CD14-positive monocyte (primary cell): ENCODE measurements at places on chromosomes 1 and 21. TPM values are rescaled to one million over a fixed set of nuclear protein-coding genes. Genes with fewer than 3 reads are reported as not detected.
A peak's percentile ranks its signal among the peaks of the same experiment; 100 is the strongest.

DNA sequence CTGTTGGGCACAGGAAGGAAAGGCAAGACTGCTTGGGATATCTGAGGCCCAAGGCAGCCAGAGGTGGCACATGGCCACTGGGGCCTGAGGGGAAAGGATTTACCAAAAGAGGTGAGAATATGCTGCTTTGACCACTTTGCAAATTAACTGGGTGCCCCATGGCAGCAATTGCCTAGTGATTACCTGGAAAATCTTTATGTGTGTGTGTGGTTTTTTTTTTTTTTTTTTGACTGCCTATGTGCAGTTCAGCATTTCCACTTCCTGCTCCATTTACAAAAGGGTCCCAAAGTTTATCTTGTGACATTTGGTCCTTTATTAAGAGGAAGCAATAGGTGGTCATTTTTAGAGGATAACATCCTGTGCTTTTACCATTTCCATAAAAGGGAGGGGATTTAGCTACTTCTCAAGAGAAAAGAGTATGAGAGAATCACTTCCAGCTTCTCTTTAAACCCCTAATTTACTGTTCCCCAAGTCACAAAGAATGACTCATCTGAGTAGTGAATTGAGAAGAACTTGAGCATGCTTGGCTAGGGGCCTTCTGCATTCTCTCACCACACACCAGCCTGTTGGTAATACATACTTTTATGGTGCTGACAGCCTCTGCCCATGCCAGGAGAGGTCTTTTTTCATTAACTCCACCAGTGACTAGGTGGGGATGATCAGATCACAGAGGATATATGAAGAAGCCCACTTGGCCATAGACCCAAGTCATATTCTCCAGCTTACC lies 52.1 kb downstream of the SYDE2 start:
- no peak for DNase-seq
- no peak overlapping the region for H3K27ac ChIP-seq

DNA sequence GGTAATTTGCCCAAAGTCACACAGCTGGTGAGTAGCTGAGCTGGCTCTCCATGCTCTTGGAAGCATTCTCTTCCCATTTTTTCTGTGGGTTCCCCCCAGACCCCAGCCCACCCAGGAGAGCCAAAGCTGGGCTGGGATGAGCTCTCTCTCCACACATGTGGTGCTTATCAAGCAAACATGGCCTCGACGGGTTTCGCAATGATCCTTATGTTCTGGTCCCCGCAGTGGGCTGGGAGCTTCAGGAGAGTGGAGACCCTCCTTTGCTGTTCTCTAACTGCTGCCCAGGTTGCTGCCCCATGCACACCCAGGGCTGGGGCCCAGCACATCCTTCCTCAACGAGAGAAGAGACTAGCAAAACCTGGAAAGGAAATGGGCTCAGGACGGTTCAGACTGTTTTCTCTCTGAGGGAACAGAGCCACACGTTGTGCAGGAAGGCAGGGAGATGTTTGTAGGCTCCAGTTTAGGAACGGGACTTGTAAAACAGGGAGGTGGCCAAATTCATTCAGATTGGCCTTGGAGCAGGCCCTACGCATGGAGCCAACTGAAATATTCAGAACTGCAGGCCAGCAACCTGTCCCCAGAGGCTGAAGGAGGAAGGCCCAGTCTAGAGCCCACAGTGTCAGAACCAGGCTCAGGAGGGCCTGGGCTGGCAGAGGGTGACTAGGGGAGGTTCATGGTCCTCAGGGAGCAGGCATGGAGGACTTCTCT lies 27.2 kb upstream of the CSF1 start:
- H3K36me3 ChIP-seq, result no peaks in the 10 kb centered on the region
- H3K27ac ChIP-seq, result no peak overlapping the region
- no peak for DNase-seq
- H3K4me3 ChIP-seq, result no peak overlapping the region
- H3K4me1 ChIP-seq, result peaks cover 48% of the 10 kb centered on the region

DNA sequence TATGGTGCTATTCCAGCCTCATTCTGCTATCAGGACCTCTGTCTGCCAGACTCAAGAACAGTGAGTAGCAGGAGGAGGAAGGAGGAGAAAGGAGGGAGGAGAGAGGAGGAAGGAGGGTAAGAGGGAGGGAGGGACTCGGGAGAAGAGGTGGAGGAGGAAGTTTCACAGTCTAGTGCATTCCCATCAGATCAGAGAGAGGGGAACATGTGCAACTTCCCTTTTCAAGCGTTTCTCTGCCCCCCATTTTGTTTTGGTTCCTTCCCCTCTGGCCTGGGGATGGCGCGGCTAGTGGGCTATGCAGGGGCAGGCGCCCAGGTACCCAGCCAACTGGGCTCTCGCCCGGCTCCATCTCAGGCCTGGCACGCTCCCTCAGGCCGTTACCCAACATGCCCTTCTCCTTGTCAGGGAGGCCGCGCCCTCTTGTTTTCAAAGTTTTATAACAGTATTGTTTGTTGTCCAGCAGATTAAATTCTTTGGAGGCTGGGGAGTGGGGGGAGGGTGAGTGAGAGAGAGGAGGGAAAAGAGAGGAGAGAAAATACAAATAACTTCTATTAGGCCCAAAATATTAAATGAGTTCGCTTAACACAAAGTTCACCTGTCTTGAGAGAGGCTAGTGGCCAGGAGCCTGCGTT lies 56.0 kb downstream of the CD46 start:
- DNase-seq, result peak; percentile 92
- peak overlapping the region; percentile 84 for H3K27ac ChIP-seq
- H3K4me1 ChIP-seq, result peaks cover 31% of the 10 kb centered on the region
- no peaks in the 10 kb centered on the region for H3K27me3 ChIP-seq
- H3K36me3 ChIP-seq, result peaks cover 83% of the 10 kb centered on the region

- H3K27me3 ChIP-seq, result no peaks in the 10 kb centered on the region
- peaks cover 43% of the 10 kb centered on the region for H3K4me1 ChIP-seq
- H3K4me3 ChIP-seq, result no peak overlapping the region
- H3K27ac ChIP-seq, result no peak overlapping the region
- no peaks in the 10 kb centered on the region for H3K36me3 ChIP-seq
Observed at GRCh38 chr1:246107516-246108277, 399.4 kb downstream of the SMYD3 start.

DNA sequence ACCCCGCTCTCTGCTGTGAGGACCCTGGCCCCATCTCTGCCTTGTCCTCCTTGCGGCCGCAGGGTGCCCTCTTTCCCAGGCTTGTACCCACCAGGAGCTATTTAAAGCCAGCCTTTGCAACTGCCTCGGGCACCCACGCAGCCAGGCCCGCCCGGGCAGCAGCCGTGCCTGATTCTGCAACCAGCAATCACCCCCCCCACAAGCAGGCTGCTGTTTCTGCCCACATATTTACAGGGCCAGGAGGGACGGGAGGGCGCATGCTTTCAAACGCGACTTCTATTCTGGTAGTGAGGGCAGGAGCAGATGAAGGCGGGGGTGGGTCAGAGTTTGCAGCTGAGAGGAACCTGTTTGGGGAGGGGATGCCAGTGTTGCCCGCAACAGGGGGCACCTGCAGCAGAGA lies 13.6 kb downstream of the GABRD start:
- H3K4me1 ChIP-seq, result no peaks in the 10 kb centered on the region
- DNase-seq, result no peak
- no peaks in the 10 kb centered on the region for H3K36me3 ChIP-seq
- H3K27me3 ChIP-seq, result no peaks in the 10 kb centered on the region

Gene ERRFI1
- 0.28 TPM for polyA plus RNA-seq

GRCh38 chr1:192439373-192440025 lies 122.7 kb downstream of the RGS21 start:
- no peak overlapping the region for H3K4me3 ChIP-seq
- no peak overlapping the region for H3K27ac ChIP-seq
- H3K4me1 ChIP-seq, result no peaks in the 10 kb centered on the region
- H3K27me3 ChIP-seq, result no peaks in the 10 kb centered on the region
- no peaks in the 10 kb centered on the region for H3K36me3 ChIP-seq
